ENCODE measurements at places on chromosomes 6 and 20.

- no peak for DNase-seq
Measured at GRCh38 chr20:19918965-19919329, 98.2 kb upstream of the NAA20 start.

- peak; percentile 4 for DNase-seq
Measured at GRCh38 chr6:13278164-13278563, 50.2 kb downstream of the TBC1D7 start.

DNA sequence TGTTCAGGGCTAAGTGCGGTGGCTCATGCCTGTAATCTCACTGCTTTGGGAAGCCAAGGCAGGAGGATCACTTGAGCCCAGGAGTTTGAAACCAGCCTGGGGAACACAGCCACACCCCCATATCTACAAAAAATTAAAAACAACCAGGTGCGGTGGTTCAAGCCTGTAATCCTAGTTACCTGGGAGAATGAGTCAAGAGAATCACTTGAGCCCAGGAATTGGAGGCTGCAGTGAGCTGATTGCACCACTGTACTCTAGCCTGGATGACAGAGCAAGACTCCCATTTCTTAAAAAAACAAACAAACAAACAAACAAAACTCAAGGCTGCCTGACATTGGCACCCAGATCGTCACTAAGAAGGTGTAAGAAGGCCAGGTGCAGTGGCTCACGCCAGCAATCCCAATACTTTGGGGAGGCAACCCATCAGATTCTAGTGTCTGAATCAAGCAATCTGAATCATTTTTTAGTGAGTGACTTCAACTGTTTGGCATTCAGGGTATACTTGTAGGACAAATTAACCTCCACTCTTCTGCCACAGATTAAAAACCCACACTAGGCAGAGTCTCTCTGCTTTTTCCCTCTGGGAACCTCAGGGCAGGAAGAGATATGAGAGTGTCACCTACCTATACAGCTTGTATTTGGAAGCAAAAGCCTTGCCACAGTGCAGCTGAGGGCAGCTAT, 6.1 kb downstream of the PLAGL2 start:
- no peak for DNase-seq

- DNase-seq, result peak; percentile 88
Measured at GRCh38 chr20:7285918-7286556, 518.6 kb downstream of the BMP2 start.

DNA sequence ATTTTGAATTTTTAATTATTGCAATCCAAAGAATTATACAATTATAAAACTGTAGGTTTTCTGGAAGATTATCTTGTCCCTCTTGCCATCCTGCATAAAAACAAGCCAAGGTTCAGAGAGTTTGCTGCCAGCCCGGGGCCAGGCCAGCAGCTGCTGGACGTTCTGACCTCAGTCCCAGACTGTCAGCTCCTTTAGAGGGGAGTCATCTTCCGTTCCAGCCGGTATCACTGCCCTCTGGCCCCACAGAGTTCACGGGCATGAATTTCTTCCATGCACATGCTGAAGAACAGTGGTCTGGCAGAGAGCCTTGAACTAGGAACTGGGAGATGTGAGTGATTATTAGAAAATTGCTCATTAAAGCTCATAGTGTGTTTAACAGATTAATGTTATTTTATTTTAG, 130.4 kb upstream of the QKI start:
- no peak for DNase-seq

DNA sequence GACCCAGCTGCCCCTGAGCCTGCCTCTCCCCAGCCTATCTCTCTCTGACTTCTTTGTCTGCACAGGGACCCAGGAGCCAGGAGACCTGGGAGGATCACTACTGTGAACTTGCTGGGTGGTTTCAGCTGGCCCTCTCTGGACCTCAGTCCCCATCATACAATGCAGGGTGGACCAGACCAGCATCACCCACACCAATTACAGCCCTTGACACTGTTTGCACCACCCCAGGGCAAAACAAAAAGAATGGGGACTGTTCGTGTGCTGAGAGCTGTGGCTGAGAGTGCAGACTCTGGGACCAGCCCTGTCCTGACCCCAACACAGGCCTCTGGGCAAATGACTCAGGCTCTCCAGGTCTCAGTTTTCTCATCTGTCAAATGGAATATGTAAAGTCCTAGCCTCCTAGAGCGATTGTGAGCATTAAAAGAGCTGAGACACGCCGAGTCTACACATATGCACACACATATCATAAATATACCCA, 25.4 kb downstream of the PTGIS start:
- DNase-seq, result no peak
